Smooth muscle cell of the coronary artery (primary cell): ENCODE measurements at places on chromosomes 3 and 15. TPM values are rescaled to one million over a fixed set of nuclear protein-coding genes. Genes with fewer than 3 reads are reported as not detected.

Gene ABHD10
- total RNA-seq = 36.5 and 39.4 TPM in 2 replicates

Gene GP5
- 0.83 TPM in 1 of 2 replicates, not detected in the other for total RNA-seq

Gene IGSF10
- total RNA-seq = 0.15 and 18.5 TPM in 2 replicates

Gene TMEM40
- not detected in 2 replicates for total RNA-seq

Gene ZPLD1
- total RNA-seq = 0.38 TPM in 1 of 2 replicates, not detected in the other

Gene KLHL25
- total RNA-seq = 4.3 and 4.9 TPM in 2 replicates

Gene CCNB2
- 2.6 and 10.1 TPM in 2 replicates for total RNA-seq

Gene IL17RE
- 0.23 and 0.98 TPM in 2 replicates for total RNA-seq

Gene FEZF2
- not detected in 2 replicates for total RNA-seq

Gene TRPM1
- not detected in 2 replicates for total RNA-seq

Gene CCDC191
- 1.4 and 3.3 TPM in 2 replicates for total RNA-seq

Gene TMEM207
- total RNA-seq = not detected in 2 replicates

Gene ASB7
- 12.7 and 20.4 TPM in 2 replicates for total RNA-seq

Gene PLA2G4D
- total RNA-seq = not detected in 2 replicates

Gene XYLB
- total RNA-seq = 2.3 and 10.2 TPM in 2 replicates

Gene GPR160
- total RNA-seq = 0.12 and 0.15 TPM in 2 replicates

Gene TMPRSS7
- total RNA-seq = 0.08 TPM in 1 of 2 replicates, not detected in the other

Gene VEPH1
- 31.8 and 89.7 TPM in 2 replicates for total RNA-seq

Gene PAQR5
- total RNA-seq = 0.15 and 0.23 TPM in 2 replicates

Gene FBN1
- 1,221 and 1,470 TPM in 2 replicates for total RNA-seq

Gene ADPRH
- 0.70 and 2.2 TPM in 2 replicates for total RNA-seq

Gene SH2D7
- not detected in 2 replicates for total RNA-seq

Gene NANOGP8
- total RNA-seq = not detected in 2 replicates

Gene THAP10
- 0.35 and 1.1 TPM in 2 replicates for total RNA-seq

Gene GABRB3
- total RNA-seq = 0.45 and 1.2 TPM in 2 replicates

Gene DGKG
- total RNA-seq = under 0.01 and 2.1 TPM in 2 replicates

Gene GPR156
- 0.23 TPM in 2 replicates for total RNA-seq

Gene MORC1
- not detected in 2 replicates for total RNA-seq

Gene SNX22
- 0.23 and 0.47 TPM in 2 replicates for total RNA-seq

Gene CKMT1A
- not detected in 2 replicates for total RNA-seq

Gene ATP13A5
- total RNA-seq = not detected in 2 replicates

Gene LRRC15
- total RNA-seq = 0.45 and 1.5 TPM in 2 replicates

Gene FGF7
- total RNA-seq = 5.2 and 734 TPM in 2 replicates

Gene TRIM69
- 7.3 and 18.1 TPM in 2 replicates for total RNA-seq

Gene ZNF710
- total RNA-seq = 5.5 and 7.1 TPM in 2 replicates

Gene GREM1
- total RNA-seq = 5.0 and 527 TPM in 2 replicates

Gene KBTBD12
- not detected in 2 replicates for total RNA-seq

Gene C3orf80
- total RNA-seq = 0.59 and 0.75 TPM in 2 replicates

Gene TMEM45A
- 48.6 and 56.3 TPM in 2 replicates for total RNA-seq

Gene OIP5
- 2.2 TPM in 1 of 2 replicates, not detected in the other for total RNA-seq

Gene MCF2L2
- under 0.01 and 0.15 TPM in 2 replicates for total RNA-seq

Gene FAM227B
- total RNA-seq = 2.1 and 4.4 TPM in 2 replicates

Gene SLC9C1
- total RNA-seq = 0.70 and 0.75 TPM in 2 replicates

Gene DNAH12
- under 0.01 TPM in 2 replicates for total RNA-seq

Gene GNAT1
- not detected in 2 replicates for total RNA-seq

Gene TERC
- total RNA-seq = 8.4 and 61.6 TPM in 2 replicates

Gene STX19
- not detected in 2 replicates for total RNA-seq

Gene TM4SF4
- total RNA-seq = 1.2 TPM in 1 of 2 replicates, not detected in the other

Gene SKOR1
- under 0.01 TPM in 1 of 2 replicates, not detected in the other for total RNA-seq

Gene COMMD2
- total RNA-seq = 8.8 and 27.3 TPM in 2 replicates

Gene SENP8
- total RNA-seq = 0.94 and 1.5 TPM in 2 replicates

Gene ITIH4
- total RNA-seq = 0.82 and 1.1 TPM in 2 replicates

Gene CLEC3B
- total RNA-seq = 0.98 and 46.7 TPM in 2 replicates

Gene CD86
- not detected in 2 replicates for total RNA-seq

Gene CTXN2
- total RNA-seq = not detected in 2 replicates

Gene DPP8
- 28.3 and 38.3 TPM in 2 replicates for total RNA-seq

Gene TRIM59
- 3.4 and 16.5 TPM in 2 replicates for total RNA-seq

Gene GOLGA6L7
- total RNA-seq = not detected in 2 replicates

Gene CLDN1
- total RNA-seq = 0.08 and 0.12 TPM in 2 replicates
